ENCODE measurements at places on chromosomes 16 and 17.

DNA sequence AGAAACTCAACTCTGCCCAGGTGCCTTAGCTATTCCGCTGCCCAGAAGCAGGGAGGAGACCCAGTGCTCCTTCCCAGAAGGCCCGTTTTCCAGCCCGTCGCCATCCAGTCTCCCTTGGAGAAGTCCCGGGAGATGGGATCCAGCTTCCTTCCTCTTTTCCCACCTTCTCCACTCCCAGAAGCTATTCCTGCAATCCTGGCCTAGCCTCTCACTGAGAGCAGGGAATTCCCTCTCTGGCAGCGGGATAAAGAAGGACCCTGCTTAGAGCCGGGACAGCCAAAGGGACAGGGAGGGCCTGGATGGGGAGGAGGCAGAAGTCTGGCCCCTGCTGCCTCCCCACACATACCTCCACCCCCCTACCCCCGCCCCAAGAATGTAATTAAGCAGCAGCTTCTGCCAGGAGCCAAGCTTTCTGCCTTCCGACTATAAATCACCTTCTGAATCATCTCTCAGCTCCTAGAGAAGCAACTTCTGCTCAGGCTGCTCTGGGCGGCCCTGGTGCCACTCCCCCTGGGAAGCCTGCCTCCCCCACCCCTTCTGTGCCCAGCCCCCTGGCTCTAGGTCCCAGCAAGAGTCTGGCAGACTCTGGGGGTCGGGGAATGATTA, 6.4 kb downstream of the WNT3 start:
- DNase-seq, result no peak

GRCh38 chr16:63744077-63744874, 1377.6 kb downstream of the CDH11 start:
- DNase-seq, result no peak

- no peak for DNase-seq
Observed at GRCh38 chr17:67476787-67477335, 99.8 kb downstream of the PITPNC1 start.

GRCh38 chr17:47990962-47991731, 20.2 kb downstream of the CDK5RAP3 start:
- no peak for DNase-seq

- no peak for DNase-seq
Observed at GRCh38 chr17:72123530-72124437, 3.0 kb downstream of the SOX9 start.

DNA sequence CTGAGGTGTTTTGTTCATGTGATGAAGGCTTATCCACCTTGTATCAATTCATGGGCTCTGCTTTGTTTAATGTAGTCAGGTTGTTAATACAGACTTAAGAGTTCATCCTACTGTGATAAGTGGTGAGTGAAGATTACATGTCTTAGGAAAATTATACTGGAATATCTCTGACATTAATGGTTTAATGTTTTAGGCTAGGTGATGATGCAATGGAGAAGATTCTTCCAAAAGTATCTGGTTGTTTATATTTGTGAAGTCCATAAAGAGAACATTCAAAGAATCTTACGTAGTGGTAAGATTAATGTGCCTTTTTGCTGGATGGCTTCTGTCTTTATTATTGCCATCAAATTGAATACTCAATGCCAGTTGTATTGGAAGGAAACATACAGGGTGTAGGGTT, 236.4 kb downstream of the BCAS3 start:
- no peak for DNase-seq

DNA sequence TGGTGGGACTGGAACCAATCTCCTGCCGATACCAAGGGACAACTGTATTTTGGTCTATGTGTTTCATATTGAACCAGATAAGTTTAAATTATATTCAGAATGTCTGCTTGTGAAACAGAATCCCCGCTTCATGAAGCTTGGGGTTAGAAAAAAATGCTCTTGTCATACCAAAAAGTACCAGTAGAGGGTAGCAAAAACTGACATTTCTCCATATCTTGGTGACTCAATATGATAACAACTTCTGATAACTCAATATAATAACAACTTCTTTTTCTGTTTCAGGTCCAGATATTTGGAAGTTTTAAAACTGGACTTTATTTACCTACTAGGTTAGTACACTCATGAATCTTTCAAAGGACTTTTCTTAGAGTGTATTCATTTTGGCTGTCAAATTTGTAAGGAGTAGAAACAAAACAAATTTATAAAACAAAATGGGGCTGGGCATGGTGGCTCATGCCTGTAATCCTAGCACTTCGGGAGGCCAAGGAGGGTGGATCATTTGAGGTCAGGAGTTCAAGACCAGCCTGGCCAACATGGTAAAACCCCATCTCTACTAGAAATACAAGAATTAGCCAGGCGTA, 52.3 kb upstream of the ADCY7 start:
- no peak for DNase-seq

- DNase-seq, result no peak
Observed at GRCh38 chr17:40295488-40296436, 8.1 kb downstream of the CDC6 start.

DNA sequence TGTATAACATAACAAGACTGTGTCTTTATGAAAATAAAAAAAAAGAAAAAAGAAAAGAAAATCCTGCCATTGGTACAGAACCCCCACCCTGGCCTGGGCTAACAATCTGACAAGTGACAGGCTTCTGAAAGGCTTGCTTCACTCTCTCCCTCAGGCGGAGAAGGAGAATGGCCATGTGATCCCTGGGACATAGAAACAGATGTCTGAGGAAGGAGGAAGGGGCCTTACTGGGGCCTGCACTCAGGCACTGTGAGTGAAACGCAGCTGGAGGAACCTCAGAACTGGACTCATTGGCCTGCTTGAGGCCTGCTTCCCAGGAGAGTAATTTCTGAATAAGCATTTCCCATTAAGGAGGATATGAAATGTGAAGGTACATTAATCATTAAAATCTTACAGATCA, 17.5 kb downstream of the MAP3K14 start:
- no peak for DNase-seq

DNA sequence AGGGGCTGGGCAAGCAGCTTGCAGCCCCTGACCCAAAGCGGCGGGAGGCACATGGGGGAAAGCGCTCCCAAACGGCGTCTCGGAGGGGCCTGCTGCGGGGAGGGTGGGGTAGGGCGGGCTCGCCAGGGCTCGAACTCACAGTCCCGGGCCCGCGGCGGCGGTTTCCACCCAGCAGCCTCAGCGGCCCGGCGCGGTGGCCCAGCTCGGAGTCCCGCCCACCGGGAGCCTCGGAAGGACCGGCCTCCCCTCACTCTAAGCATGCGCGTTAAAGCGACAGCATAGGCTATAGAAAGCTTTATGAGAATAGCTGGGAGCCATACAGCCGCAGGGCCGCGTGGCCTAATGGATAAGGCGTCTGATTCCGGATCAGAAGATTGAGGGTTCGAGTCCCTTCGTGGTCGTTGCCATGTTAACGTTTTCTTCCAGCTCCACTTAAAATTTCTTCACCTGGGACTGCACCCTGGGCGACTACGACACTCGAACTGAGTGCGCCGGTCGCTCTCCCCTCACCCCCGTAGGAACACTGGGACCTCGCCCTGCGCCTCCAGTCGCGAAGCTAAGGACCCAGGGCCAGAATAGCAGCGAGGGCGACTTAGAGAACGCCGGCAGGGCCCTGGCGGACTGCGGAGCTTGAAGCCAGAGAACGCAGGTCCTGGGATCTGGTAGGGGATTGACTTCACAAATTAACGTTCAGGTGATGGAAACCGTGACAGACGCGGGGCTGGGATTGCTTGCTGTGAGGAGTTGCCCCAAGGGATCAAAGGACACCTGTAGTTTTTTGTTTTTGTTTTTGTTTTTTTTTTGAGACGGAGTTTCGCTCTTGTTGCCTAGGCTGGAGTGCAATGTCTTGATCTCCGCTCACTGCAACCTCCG, 15.8 kb downstream of the ZNF213 start:
- peak; percentile 96 for DNase-seq

- no peak for DNase-seq
Observed at GRCh38 chr17:58312021-58312630, 16.5 kb downstream of the TSPOAP1 start.

DNA sequence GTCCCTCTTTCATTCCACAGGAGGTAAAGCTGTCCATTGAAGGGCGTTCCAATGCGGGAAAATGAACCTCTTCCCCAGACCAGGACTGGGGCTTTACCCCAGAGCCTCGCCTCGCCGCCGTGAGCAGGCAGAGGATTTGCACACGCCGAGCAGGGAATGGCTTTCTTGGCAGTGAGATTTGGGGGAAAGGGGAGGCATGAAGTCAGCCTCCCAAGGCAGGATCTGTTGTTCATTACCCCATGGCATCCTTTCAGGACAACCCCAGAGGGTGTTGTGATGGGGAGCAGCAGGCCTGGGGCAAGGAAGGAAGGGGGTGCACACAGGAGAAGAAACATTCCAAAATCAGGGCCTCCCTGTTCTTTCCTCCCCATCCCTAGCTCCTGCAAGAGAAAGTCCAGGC, 6.0 kb downstream of the ATXN1L start:
- DNase-seq, result no peak

- no peak for DNase-seq
Observed at GRCh38 chr17:51745993-51746392, 412.5 kb downstream of the CA10 start.

Measured in stimulated activated CD4-positive, alpha-beta T cell treated with anti-CD3 and anti-CD28 coated beads, Interleukin-15, amount 100 ng/mL, for 1 hour (primary cell).